ENCODE measurements at places on chromosomes 5 and 9.

- no peak for DNase-seq
These were observed 271.9 kb upstream of the ADAMTS16 start for GRCh38 chr5:4868140-4868735.

GRCh38 chr9:108996643-108997042 is 16.7 kb downstream of the CTNNAL1 start:
- DNase-seq, result no peak

DNA sequence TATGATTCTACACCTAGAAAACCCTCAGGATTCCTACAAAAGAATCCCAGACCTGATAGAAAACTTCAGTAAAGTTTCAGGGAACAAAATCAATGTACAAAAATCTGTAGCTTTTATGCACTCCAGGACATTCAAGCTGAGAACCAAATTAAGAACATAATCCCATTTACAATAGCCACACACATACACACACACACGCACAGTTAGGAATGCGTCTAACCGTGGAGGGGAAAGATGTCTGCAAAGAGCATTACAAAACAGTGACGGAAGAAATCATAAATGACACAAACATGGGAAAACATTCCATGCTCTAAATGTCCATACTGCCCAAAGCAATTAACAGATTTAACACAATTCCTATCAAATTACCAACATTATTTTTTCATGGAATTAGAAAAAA is 51.4 kb upstream of the CAST start:
- no peak for DNase-seq

DNA sequence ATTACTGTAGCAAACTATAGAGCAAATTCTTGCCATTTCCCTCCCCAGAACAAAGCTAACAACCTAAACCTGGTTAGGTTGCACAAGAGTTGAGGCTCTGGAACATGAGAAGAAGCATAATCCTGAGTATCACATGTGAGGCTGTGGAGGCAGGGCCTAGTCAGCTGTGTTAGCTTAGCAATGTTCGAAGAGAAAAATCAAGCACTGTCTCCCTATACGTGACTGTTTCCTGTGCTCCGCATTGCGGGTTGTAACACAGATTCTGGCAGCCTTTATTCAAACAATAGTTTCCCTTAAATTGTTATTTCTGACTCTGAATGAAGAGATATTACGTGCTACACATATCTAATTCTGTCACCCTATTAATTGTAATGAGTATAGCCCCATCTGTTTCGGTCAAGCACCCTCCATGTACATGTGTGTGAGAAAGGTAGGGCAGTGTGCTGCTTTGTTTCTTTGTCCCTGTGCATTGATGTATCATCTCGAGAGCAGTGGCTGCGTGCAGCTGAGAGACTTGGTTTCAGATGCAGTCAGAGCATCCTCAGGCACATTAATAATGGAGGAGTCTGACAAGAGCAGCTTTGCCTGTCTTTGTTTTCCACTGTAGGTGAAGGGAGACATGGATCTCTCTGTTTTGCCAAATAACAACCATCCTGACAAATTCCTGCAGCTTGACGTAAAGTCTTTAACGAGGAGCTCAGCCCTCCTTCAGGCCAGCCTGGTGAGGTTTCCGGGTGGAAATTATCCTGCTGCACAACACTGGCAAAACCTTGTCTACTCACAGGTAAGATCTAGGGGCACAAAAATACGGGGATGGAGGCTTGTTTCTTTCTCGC is at the start of gene MINAR2:
Gene MINAR2 (plus strand): TSS at position 523 of the 836 bp plus-strand sequence. CDS start 97 bp downstream, at position 620.
- no peak for DNase-seq

DNA sequence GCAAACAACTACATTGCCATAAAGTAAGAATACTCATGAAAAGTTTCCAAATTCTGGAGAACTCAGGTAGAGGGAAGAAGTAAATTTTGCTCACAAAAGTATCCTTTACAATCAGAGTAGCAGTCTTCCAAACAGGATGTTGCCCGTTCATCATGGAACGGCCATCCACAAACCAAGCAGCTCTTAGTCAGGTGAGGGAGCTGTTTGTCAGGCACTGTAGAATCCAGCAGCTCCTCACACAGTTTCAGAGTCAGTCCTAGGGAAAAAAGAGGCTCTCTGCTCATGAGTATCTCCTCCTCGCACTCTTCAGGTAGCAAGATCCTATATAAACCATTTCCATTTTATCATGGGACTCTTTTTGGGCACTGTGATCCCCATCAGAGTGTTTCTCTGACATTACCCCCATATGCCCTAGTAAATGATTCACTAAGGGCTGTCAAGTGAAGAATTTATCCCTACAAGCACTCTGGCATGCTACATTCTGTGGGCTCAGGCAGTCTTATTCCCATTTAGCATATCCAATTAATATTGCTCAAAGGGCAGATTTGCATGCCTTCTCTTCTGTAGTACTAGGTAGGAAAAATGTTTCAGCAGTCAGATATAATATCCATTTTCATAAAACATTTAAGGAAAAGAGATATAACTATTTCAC is 97.9 kb downstream of the WDR41 start:
- DNase-seq, result no peak

DNA sequence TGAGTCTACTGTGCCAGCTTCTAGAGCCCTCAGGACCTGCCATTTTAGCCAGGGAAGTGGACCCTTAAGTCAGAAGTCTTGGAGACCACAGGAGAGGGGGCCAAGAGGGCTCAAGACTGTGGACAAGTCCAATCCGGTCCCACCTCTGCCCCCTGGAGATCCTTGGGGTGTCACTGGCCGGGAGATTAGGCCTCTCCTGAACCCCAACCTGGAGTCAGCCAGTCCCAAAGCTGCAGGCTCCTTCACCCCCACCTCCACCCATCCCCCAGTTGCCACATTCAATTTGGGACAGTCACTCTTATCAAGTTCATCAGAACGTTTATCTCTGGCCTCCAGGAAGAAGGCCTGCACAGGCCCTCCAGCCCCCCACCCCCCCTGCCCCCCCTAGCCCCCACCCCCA is 290 bp downstream of the SLC23A1 start:
- DNase-seq, result no peak

DNA sequence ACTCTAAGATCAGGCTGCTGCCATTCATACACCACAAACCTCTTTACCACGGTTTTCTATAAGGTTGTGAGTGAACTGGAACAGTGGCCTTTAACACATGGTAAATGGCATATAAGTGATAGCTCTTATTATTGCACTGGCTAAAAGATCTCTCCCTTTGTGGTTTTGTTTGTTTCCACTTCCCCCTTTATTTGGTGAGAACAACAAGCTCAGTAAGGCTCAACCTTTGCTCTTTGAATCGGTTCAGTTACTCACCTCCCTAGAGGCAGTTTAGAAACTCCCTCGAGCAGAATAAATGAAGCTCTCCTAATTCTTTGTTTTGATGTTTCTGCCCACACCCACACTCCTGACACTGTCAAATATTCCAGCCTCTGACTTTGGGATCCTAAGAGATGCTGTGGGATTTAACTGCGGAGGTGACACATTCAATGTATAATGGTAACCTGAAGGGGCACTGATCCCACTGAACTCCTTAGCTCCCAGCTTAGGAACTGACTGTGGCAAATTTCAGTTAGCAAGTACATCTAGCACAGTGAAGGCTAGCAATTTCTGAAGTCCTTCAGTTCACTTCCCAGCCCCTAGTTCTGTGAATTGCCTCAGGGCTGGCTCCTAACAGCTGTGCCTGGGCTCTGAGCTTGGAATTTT is 22.5 kb upstream of the RAD23B start:
- DNase-seq, result no peak

DNA sequence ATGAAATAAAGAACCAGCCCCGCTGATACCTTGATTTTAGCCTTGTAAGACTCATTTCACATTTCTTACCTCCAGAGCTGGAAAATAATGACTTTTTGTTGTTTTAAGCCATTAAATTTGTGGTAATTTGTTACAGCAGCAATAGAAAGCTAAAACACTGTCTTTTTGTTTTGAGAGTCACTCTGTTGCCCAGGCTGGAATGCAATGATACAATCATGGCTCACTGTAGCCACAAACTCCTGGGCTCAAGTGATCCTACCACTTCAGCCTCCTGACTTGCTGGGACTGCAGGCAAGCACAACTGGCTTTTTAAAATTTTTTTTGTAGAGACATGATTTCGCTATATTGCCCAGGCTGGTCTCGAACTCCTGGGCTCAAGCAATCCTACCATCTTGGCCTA is 34.7 kb upstream of the MYO10 start:
- DNase-seq, result no peak

- DNase-seq, result no peak
These were observed 9.3 kb upstream of the WWC1 start for GRCh38 chr5:168282120-168282519.

- DNase-seq, result no peak
These were observed 15.7 kb upstream of the AGXT2 start for GRCh38 chr5:35063414-35063813.

GRCh38 chr5:73899916-73900315 is 273.9 kb downstream of the ARHGEF28 start:
- DNase-seq, result no peak

- DNase-seq, result no peak
These were observed 4.2 kb downstream of the MELK start for GRCh38 chr9:36576866-36577265.

DNA sequence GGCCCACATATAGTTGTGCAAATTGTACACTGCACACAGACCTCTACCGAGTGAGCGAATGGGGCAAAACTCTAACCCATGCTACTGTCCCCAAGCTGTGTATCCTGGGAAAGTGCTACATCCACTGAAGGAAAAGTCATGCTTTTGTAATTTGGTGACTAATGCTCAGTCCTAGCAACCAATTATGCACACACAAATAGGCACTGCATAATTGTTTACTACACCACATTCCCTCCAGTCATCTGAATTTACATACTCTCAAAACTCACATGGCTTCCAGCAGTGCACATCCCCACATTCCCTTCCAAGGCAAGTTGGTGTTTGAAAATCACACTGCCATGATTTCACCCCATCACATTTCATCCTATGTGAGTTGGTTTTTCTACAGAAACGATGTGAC is 125.9 kb upstream of the OSMR start:
- DNase-seq, result no peak

- DNase-seq, result no peak
These were observed 23.2 kb upstream of the TERT start for GRCh38 chr5:1317921-1318565.

DNA sequence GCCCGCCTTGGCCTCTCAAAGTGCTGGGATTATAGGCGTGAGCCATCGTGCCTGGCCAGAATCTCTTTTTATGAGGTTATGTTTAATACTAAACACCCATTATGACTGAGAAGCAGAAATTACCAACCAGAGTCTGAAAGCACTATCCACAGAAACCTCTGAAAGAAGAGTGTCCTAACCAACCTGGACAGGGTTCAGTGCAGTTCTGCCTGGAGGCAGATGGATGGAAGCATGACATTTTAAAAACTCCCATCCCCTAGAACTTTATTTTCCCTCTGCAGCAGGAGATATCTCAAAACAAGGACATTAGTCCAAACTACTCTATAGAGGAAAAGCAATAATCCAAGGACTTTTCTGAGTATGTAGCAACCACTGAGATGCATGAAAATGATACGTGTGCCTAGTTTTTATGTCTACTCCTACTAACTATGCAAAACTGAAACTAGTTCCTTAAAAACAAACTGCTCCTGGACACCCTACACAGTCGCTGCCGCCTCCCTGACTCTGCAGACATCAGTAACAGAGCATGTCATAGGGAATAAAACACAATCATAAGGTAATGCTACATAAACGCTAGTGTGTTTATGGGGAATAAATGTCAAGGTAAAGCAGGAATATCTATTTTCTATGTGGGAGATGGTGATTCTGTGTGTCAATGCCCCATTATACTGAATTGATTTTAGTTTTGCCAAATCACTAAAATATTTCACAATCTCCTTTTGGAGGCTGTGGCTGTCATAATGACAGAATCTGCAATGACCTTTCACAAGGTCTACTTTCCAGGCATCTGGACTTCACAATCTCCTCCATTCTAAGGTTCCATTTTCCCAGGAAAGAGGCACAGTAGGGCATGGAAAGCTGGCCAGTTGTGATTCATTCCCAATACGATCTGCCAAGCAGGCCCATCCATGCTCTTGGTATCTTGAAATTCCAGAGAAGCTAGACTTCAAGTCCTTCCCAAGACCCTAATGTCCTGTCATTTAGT is 122.8 kb downstream of the SIL1 start:
- no peak for DNase-seq

DNA sequence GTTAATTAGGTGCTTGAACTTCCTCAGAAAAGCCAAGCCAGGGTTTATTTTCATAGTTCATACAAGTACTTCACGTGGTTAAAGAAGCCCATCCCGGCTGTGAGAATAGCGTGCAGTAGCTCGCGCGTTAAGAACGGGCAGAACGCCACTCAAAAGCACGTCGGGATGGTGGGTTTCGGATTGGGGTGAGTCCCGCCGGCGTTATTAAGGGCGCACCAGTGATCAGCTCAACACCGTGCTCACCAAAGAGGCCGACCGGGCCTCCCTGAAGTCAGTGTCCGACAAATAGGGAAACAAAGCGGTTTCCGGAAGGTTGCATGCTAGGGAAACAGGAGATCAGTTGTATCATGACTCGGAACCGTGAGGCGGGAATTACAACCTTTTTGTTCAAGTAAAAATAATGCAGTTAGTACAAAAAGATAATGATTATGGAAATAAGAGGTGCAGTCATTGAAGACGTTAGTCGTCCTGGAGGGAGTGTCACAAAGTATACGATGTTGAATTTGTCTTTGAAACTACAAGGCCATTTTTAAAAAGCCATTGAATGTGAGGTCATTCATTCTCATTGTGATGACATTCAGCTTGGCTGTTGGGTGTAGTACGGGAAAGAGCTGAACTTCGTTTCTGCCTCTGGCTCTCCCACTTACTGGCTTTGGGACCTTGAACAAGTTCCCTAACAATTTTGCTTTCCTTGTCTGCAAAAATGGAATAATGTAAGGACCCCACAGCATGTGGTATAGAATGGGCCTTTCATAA is 992 bp downstream of the SETD9 start:
- peak; percentile 24 for DNase-seq

GRCh38 chr5:124806373-124807077 is 60.1 kb upstream of the ZNF608 start:
- no peak for DNase-seq

DNA sequence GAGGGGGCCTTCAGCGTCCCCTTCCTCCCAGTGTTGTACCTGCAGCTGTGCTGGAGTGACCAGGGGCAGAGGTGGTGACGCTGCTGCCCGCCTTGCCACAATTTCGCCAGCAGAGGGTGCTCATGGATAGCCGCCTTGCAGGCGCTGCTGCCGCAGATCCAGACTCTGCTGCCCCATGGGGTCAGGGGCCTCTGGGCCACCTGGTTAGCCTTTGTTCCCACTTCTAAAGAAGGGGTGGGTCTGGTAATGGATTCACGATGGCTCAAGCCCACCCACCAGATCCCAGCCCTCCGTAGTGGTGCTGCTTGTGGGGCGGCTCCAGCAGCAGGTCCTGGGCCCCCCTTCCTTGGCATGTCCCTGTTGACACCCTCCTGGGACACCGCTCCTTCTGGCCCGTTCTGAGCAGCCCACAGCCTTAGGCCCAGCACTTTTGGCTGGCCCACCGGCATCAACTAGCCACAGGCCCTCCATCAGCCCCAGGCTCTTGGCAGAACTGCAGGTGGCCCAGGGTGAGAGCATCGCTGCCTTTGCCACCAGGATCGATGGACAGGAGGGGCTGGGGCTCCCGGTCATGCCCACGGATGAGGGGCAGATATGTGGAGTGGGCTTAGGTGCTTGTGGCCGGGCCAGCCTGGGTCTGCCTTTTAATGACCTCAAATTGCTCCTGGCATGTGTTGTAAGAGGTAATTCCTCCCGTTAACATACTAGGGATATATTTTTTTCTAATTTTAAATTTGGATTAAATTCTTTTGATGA is 57.2 kb downstream of the COL5A1 start:
- DNase-seq, result peak; percentile 56

GRCh38 chr5:170225326-170226128 is 7.3 kb upstream of the C5orf58 start:
- peak; percentile 50 for DNase-seq
